Stimulated activated CD8-positive, alpha-beta memory T cell treated with anti-CD3 and anti-CD28 coated beads, Interleukin-4, amount 100 ng/mL, for 1 hour (primary cell): ENCODE measurements at places on chromosomes 5 and 9.

- no peak for DNase-seq
These were observed 7.4 kb downstream of the ZDHHC11B start for GRCh38 chr5:776862-777711.

DNA sequence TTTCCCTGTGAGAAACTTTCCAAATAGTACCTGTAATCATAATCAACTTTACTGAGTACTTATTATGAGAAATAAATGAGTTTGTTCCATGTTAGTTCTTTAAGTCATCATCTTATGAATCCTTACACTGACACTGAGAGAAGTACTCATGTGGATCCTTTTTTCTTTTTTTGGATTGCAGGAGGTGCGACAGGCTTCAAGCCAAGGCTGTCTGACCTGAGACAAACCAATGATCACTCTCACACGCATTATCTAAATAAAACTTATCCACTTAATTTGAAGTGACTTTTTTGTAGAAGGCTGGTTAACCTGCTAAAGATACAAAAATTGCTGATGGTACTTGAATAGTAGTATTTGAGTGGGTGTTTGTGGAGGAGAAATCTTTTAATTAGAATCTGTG, 39.5 kb downstream of the JAKMIP2 start:
- DNase-seq = no peak

DNA sequence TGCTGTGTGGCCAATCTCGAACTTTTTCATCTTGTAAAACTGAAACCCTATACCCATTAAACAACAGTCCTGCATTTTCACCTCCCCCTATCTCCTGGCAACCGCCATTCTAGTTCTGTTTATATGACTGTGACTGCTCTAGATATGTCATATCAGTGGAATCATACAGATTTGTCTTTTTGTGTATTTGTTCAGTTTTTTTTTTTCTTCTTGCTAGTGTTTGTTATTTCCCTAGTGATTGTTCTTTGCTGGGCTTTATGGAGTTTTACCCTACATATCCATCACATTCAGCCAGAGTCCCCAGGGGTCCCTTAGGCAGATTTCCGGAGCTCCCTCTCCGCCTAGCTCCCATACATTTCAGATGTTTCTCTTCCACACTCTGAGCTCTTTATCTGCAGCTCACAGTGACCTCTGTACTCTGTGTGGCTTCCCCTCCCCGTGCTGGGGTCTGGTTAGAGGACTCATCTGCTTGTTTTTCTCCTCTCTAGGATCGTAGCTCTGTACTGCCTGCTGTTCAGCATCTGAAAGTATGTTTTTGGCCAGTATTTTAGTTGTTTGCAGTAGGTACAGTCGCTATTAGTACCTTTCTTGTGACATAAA, 25.1 kb upstream of the CARTPT start:
- DNase-seq = no peak

DNA sequence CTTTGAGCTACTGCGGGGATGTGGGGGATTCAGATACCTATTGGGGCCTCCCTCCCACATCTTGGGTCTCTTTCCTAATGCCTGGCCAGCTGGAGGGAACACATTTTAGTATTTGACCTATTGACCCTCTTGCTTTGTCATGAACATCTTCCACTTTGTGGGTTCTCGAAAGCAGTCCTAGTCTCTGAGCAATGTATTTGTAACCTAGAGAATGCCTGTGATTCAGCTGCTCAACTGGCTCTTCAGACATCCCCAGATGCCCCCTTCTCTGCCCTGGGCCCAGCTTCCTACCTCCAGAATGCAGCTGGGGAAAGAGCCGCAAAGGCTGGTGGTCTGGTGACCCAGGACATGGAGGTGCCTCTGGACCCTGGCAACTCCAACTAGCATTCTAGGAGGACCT, 32.2 kb downstream of the APTX start:
- no peak for DNase-seq

DNA sequence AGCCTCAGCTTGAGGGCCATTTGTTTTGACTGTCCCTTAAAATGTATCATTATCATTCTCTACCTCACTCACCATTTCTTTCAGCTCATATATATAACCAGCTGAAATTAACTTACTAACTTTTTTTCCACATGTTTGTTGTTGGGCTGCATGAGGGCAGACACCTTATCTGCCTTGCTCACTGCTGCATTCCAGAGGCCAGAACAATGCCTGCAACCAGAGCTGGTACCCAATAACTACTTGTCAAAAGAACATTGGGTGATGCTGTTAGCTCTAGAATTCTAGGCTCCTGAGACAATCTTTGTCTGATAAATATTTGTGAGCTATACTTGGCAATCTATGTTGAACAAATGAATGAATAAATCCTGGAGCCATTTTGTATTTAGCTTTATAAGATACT, 68.3 kb downstream of the HTR4 start:
- no peak for DNase-seq

- no peak for DNase-seq
These were observed 10.8 kb downstream of the GABRB2 start for GRCh38 chr5:161535762-161536161.

DNA sequence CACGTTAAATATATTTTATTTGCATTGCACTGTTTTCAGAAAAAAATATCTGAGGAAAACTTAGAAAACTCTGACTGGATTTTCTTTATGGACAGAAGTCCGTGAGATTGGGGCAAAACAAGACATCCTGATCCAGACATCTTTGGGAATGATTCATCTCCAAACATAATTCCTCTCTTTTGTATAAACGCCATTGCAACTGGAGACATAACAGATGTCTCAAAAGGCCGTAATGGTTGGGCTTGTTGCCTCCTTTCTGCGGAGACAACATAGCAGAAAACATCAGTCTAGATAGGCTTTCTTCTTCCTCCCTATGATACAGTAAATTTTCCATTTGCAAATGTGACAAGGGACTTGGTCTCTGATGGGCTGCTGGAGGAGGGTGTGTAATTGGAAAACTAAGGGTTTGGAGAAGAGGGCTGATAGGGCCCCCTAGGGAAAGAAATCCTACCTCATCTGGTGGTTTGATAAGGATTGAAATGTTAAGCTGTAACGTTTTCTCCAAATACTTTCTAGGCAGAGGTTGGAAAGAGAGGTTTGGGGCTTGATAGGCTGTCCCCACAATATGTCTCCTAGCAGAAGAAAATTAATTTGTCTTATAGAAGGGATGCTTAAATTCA, 631.5 kb upstream of the ST8SIA4 start:
- DNase-seq = no peak

GRCh38 chr9:132982458-132982857, 4.0 kb downstream of the GFI1B start:
- DNase-seq = no peak

- DNase-seq = no peak
These were observed 9.6 kb downstream of the NDST1 start for GRCh38 chr5:150517272-150518152.

DNA sequence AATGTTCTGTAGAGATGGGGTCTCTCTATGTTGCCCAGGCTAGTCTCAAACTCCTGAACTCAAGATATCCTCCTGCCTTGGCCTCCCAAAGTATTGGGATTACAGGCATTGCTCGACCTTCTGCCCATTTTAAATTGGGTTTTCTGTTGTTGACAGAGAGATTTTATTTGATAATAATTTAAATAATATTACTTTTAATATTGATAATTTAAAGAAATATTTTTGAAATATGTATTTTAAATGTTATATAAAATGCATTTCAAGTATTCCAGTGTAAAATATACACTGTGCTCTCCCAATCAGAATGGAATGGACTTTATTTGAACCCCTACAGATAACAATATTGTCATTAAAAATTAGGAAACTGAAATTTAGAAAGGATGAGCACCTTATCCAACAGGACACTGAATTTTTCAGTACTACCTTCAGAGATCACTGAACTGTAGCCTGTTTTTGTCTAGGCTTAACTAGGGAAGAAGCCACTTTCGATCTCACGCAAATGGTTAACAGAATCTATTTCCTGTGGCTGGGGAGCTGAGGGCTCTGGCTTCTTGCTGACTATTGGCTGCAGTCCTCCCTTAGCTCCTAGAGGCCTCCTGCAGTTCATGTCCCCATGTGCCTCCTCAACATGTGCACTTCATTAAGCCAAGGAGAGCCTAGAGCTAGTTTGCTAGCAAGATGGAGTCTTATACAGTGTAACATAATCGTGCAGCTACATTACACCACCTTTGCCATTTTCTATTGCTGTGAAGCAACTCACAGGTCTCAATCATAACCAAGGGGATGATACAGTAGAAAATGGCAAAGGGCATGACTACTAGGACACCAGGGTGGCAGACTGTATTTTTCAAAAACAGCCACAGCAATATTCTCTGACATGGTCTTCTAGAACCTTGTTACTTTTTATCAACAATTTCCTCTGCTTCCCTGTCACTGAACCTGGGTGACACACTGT, 150.0 kb downstream of the CDC42SE2 start:
- no peak for DNase-seq

DNA sequence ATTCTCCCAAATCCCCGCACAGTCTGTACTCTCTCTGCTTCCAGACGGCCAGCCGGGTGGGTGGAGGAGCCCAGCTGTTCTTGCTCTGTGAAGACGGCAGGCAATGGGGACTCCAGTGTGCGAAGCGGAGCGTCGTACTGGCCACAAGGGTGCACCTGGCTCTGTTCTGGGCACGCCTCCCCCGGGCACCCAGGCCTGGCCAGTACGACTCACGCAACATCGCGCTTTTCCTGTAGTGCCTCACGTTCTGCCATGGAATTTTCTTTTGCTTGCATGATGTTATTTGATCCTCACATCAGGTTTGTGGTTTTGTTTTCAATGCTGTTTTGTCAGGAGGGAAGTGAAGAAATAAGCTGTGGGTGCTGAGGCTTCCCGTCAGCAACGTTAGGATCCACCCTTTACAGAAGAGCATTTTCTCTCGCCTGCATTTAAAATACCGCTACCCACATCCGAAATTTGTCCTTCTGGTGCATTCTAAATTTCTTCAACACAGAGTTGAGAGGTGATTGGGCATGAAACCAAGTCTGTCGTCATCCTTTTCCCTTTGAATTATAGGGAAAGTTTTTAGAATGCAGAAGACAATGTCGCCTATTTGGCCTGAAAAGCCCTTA, 311.7 kb downstream of the TRIM36 start:
- DNase-seq = no peak

DNA sequence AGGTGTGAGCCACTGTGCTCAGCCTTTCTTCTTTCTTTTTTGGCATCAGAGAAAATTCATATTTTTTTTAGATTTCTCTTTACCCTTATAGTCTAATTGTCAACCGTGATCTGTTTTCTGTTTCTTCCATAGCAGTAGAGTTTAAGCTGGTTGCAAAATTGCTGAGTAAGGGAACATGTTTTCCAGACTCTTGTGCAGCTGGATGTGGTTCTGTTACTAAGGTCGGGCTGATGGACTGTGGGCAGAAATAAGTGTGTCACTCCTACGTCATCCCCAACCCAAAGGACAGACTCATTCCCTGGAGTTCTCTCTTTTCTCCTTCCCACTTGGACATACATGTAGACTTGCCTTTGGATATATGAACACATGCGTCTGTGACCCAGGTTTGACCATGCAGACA, 64.1 kb upstream of the GOLM1 start:
- no peak for DNase-seq

DNA sequence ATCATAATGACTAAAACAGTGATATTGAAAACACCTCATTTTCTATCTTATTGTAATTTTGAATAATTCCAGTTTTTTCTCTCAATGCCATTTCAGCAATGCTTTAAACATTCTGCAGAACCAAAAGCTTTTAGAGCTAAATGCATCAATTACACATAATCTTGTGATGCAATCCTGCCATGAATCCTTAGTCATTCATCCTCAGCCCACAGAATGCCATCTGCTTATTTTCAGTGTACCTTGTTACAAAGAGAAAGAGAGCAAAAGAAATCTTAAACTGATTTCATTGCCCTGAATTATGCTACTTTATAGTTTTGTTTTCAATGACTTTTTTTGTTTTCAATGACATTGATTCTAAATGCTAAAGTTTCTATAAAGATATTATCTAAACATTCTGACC, 1234.8 kb upstream of the C9orf72 start:
- no peak for DNase-seq

DNA sequence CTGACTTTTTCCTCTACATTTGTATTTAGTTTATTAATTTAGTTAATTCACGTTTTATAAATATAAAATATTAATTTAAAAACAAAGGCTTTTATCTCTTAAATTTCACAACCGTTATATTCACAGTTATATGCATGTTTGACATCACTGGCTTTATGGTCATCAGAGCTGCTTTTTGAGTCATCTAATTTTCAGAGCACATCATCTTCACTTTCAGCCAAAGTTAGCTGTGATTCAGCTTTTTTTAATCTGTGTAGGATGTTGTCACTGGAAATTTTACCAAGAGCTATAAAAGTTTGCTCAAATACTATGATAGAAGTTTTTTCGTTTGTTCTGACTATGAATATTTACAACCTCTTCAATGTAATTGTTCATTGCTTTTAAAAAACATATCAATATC, 12.4 kb downstream of the CDC37L1 start:
- DNase-seq = no peak

DNA sequence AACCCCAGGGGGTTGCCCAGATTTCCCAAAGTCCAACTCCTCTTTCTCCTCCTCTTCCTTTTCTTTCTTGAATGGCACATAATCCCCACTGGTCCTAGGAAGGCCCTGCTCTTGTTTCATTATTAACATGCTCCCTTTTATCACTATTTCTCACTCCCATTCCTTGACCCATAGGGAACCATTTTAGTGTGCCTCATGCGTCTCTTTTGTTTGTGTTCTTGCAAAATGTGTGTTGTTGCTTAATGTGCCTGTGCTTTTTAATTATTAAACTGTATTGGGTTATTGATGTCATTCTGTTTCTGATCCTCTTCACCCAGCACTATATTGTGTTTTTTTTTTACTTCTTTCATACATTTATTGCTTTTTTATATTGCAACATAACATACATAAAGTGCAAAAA, 4.1 kb upstream of the RNF130 start:
- no peak for DNase-seq

- DNase-seq = no peak
These were observed 2.1 kb downstream of the ANP32B start for GRCh38 chr9:97985058-97985861.

DNA sequence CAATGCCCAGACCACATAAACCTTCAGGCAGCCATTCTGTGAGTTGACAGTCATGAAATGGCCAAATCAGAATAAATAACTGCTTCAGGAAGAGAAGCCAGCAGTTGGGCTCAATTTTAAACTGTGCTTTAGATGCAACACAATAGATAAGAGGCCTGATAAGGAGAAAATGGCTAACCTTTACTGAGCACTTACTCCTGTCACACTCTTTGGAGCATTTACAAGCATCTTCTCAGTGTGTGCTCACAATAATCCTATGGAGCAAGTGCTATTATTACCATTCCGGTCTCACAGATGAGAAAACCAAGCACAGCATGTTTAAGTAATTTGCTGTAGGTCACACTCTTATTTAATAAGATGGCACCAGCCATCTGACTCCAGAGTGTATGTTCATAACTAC, 11.5 kb upstream of the SH3RF2 start:
- no peak for DNase-seq

GRCh38 chr5:137095597-137095996, 403.5 kb downstream of the SPOCK1 start:
- DNase-seq = no peak
